ENCODE measurements at places on chromosomes 1 and 21.

- DNase-seq: no peak
Measured at GRCh38 chr21:42733037-42733627, 79.7 kb downstream of the PDE9A start.

GRCh38 chr1:10672343-10673050, 123.9 kb downstream of the CASZ1 start:
- no peak for DNase-seq

GRCh38 chr1:175895966-175896365, 152.6 kb upstream of the TNR start:
- DNase-seq: no peak

DNA sequence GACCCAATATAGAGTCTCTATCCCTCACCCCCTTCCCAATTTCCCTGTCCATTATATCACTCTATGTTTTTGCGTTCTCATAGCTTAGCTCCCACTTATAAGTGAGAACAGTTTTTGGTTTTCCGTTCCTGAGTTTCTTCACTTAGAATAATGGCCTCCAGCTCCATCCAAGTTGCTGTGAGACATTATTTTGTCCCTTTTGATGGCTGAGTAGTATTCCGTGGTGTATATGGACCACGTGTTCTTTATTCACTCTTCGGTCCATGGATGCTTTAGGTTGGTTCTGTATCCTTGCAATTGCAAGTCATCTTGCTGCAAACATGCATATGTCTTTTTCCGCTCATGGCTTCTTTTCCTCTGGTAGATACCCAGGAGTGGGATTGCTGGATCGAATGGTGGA, 54.3 kb downstream of the AGPAT3 start:
- DNase-seq: no peak

- no peak for DNase-seq
Measured at GRCh38 chr1:116950517-116951199, 40.9 kb downstream of the PTGFRN start.

DNA sequence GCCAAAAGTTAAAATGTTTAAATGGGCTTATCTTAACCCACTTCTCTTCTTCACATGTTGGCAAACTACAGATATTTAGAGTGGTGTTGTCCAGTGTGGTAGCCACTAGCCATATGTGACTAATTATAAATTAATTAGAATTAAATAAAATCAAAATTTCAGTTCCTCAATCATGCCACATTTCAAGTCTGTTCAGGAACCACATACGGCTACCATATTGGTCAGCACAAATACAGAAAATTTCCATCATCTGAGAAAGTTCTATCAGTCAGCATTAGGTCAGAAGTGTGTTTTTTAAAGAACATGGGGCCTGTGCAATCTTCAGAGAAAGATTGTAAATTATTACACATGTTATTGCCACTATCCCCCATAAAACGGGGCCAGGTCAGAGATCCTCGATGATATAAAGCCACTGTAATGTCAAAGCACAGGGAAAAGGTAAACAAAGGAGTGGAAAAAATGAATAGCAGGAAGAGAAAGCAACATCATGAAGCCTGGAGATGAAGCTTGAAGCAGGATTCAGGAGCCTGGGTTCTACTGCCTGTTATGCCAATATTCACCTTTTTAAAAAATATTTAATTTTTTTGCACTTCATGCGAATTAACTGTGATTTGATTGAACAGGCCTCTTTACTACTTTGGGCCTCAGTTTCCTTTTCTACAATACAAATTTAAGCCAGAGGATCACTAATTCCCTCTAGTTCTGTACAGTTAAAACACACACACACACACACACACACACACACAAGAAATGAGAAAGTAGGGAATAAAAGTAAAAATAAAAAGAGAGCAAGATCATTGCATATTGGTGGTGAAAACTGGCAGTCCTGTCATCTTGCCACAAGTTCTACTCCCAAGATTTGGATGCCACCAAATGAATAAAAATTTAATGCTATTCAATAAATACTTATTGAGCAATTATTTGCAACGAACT, 2.3 kb downstream of the RSBN1 start:
- DNase-seq: no peak

DNA sequence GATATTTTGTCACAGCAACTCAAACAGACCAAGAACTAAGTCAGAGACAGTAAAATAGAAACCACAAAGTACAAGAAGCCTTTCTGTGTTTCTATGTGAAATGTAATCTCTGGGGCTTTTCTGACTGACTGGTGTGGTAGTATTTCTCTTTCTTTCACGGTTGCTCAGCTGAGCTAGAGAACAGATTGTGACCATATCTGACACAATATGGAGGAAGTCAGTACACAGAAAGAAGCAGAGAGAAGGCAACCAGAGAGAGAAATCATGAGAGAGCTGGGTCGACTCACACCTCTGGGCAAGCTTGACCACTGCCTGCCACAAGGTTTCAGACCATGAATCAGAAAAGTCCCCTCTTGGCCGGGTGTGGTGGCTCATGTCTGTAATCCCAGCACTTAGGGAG, 208.9 kb upstream of the GREM2 start:
- no peak for DNase-seq

DNA sequence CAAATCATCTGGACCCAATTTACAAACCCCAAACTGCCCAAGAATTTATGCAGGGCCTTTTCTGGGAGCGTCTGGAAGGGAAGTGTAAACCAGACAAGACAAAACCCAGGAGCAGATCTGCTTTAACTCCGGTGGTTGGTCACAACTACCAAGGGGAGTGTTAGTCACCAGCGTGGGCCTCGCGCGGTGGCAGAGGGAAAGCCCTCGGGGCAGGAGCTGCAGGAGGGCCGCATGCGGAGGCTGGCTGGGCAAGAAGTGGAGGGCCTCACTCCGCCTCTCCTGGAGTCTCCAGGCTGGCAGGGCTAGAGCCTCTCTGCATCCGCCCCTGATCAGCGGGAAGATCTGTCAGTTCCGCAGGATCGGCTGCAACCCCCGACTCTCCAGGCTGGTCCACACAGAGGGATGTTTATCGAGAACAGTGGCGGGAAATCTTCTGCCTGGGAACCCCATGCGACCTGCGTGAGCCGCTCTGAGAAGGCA, 2.0 kb downstream of the COL24A1 start:
- no peak for DNase-seq

- no peak for DNase-seq
Measured at GRCh38 chr1:65845535-65846060, 52.9 kb downstream of the PDE4B start.

Measured in kidney capillary endothelial cell (primary cell).